Fibroblast of skin of scalp (primary cell): ENCODE measurements at places on chromosomes 5 and 9.

DNA sequence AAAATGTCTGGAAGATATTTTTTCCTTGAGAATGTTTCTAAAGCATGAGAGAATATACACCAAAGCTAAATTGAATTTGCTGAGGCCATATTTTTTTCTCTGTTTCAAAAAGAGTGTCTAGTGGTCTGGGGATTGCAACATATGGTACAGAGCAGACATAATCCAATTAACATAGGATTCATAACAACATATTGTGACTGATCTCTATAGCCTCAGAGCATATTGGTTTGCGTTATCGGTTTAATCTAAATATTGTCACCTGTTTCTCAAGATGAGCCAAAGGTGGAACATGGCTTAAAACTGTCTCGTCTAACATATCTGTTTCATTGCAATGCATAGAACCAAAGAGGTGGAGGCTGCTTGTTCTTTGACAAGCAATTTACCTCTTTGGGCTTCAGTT, 3.9 kb downstream of the PPP3R2 start:
- no peak for DNase-seq

DNA sequence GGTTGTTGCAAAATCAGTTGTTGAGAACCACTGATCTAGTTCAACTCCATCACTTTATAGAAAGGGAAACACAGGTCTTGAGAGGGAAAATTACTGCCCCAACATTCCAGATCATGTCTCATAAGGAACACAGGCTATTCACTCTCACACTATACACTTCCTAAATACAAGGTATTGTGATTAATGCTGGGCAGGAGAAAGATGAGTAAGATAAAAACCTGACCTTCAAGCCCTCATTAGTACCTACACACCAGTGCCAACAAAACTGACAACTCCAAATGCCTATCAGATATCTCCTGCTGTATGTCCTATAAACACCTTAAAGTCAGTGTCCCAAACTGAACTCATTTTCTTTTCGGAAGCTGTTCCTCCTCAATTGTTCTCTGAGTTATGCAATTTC, 8.2 kb downstream of the GNE start:
- no peak for DNase-seq

GRCh38 chr5:121962347-121962670, 534 bp downstream of the SRFBP1 start:
- DNase-seq: no peak

DNA sequence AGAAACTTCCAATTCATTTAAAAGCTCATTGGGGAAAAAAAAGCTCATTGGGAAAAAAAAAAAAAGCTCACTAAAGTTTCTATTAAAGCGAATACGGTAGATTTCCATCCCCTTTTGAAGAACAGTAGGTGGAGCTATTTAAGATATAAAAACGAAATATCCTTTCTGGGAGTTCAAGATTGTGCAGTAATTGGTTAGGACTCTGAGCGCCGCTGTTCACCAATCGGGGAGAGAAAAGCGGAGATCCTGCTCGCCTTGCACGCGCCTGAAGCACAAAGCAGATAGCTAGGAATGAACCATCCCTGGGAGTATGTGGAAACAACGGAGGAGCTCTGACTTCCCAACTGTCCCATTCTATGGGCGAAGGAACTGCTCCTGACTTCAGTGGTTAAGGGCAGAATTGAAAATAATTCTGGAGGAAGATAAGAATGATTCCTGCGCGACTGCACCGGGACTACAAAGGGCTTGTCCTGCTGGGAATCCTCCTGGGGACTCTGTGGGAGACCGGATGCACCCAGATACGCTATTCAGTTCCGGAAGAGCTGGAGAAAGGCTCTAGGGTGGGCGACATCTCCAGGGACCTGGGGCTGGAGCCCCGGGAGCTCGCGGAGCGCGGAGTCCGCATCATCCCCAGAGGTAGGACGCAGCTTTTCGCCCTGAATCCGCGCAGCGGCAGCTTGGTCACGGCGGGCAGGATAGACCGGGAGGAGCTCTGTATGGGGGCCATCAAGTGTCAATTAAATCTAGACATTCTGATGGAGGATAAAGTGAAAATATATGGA, at the start of gene PCDHGA12:
Gene PCDHGA12, plus strand, starts transcription at position 176 of the 782 bp plus-strand sequence. Its CDS starts 253 bp downstream, at position 429.
- DNase-seq: peak; percentile 91

DNA sequence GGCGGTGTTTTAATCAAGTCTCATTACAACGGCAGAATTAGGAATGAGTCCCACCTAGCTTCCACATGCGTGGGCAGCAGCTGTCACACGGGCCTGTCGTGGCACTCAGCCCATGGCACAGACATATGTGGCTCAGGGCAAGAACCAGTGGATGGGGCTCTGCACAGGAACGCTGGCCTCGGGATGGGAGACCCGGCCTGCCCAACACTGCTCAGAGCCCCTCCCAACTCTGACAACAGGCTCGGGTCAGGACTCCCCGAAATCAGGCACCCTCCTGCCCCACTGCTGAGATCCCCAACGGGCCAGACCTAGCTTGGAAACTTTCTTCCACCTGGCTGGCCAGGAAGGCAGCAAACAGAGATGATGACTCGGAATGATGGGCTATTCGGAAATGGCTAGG, 4.9 kb upstream of the SURF6 start:
- DNase-seq: no peak

- DNase-seq: no peak
Measured at GRCh38 chr9:16954040-16954439, 83.6 kb upstream of the BNC2 start.

- no peak for DNase-seq
Measured at GRCh38 chr9:134493461-134494272, 147.9 kb upstream of the COL5A1 start.

DNA sequence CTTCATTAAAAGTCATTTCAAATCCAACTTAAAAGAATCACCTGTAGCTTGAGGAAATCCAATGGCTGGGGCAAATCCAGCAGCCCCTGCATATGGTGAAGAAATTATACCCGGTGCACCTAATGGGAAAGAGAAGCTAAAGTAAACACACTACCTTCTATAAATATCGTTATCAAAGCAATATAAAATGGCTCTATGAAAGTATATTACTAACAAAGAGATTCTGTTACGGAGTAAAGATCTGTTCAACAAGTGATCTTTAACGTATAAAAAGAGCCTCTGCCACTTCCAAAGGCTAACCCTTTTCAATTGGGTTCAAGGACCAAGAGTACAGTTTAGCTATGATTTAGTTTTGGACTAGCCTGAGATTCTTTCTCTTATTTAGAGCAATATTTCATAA, 59.7 kb upstream of the SUSD1 start:
- DNase-seq: no peak

DNA sequence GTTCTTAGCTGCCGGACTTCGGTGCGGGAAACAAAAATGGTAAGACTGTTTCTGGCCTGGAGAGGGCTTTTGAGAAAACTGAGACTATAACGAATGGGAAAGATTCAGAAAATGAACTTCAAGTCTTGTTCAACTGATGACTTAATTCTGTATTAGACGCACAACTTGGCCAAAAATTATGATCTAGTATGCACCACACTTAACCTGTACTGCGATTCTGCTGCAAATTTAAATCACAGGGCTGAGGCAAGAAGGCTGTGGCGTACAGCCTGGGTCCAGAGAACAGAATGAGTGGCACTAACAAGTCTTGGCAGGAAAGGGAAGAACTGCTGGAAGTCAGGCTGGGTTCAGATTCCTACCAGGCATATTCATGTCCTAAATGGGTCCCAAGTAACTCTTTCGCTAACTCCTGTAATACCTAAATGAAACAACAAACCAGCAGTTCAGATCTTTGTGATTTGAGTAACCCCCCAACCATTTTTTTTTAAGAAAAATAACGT, 781 bp upstream of the COL23A1 start:
- DNase-seq: no peak

DNA sequence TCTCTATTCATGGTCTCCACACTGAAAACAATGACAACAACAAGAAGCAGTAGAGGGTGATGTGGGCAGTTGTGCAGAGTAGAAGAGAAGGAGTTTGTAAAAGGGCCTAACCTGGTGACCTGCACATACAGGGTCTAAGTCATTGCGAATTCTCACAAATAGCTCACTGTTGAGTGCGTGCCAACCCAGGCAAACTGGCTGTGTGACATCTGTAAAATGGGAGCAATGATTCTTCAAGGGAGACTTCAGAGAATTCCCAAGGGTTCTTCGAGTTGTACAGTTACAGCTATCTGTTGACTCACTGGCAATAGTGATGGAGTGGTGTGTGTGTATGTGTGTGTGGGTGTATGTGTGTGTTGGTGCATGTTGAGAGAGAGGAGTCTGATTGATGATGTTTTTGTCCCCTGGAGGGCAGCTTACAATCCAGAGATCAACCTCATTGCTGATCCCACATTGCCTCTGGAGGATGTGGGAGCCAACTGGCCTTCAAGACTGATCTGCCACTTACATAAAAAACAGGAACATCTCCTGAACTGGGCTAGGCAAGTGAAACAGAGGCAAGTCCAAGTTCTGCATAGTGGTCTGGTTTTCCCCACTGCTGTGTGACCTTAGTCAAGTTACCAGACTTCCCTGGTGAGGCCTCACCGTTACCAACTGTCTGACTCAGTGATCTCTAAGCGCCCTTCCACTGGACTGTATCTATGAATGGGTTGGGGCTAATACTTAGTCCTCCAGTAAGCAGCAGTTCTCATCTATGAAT, 3.2 kb downstream of the FAT2 start:
- DNase-seq: no peak

DNA sequence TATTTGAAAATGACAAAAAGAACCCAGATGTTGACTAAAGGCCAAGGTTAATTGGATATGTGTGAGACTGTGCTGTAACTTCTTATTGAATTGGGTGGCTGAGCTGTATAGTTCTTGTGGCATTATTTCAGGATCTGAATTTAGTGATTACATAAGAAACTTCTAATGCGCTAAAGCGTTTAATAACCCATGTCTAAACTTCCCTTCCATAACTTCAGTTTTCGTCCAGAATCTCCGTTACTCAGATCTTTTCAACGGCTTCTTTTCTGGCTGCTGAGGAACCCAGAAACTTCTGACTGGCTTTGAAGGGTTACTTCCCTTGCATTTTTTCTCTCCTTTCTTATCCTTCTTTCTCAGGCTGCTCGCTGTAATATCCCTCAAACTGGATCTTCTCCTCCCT, 28.1 kb upstream of the C9orf72 start:
- DNase-seq: no peak

DNA sequence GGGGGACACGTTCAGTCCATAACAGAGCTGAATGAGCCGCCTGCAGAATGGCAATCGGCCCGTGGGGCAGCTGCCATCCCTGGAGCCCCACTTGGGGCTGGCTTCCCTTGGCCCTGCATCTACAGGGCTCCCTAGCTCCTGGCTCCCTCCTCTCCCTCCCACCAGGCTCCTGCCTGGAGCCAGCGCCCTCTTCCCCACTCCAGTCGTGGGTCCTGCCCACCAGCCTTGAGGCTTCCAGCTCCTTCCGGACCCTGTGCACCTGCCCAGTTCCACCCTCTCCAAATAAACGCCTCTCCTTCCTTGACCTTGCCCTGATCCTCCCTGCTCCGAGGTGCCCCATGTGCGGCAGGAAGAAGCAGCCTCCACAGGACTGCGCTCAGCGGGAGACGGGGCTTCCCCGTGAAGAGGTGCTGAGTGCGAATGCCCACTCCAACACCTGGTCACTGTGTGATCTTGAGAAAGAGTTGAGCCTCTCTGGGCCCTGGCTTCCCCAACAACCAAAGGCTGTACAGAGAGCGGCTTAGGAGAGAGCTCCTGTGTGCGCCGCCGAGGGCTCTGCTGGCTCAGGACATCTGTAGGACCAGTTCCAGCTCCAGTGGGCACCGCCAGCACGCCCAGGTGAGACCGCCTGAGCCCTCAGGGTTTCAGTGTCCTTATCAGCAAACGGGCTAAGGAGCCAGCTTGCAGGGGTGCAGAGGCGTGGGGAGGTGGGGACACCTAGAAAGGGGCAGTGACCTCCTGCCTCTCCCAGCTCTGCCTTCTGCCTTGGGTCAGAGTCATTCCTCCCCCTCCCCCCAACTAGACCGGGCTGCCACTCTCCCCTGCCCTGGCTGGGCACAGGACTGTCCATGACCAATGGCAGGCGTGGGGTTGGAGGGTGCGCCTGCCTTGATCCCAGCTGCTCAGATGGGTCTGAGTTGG, 12.1 kb downstream of the C9orf50 start:
- no peak for DNase-seq

DNA sequence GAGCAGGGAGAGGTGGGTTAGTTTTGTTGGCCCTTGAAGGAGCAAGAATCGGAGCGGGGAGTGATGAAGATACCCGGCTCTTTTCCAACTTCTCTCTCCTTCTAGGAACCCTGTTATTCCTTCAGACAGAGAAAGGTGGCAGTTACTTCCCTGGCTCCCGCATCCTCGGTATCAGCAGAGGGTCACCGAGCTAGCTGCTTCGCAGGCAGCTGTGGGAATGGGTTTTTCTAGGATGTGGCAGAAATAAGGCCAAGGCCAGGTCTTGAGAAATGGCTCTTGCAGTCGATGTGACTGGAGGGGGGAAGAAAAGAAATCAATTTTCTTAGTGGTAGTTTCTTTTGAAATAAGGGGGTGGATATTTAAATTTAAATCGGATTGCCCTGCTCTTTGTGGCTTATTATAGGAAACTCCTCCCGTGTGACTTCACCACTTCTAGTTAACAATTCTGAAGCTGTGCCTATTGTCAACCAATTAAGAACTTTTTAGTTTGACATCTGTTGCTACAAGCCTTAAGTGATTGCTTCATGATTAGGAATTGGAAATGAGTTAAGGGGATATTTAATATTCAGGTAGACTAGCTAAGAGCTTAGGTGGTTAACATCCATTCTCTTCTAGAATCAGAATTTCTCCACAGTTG, 1.4 kb downstream of the SAP30L start:
- DNase-seq: no peak

DNA sequence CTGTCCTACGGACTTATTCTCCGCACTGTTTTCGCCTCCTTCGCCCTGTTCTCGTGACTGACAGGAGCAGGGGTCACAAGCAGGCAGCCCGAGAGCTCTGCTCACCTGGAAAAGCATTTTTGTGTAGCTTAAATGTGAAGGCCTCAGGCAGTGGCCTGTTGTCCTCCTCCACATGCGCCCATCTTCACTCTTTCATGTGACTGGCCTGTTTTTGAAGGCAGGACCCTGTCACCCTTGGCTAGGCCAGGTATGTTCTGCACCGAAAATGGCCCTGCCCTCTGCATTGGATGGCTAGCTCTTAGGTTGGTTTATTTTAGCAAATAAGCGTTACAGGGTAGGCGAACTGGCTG, 614 bp upstream of the CPLANE1 start:
- DNase-seq: no peak

DNA sequence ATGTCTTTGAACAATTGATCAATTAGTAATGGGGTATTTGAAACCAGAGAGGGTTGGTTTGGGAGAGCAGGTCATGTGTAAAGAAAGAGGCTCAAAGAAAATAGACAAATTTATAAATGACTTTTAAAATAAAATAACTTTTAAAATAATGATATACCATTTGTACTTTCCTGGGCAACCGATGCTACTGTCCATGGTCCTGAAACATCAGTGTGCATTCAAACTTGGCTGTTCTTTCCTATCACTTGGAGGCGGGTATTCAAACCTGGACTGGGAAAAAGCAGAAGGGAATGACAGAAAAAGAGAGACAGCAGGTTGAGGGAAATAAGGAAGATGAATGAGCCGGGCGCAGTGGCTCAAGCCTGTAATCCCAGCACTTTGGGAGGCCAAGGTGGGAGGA, 1446.4 kb upstream of the WWC1 start:
- DNase-seq: peak; percentile 1
